Motor neuron (in vitro differentiated cells): ENCODE measurements at places on chromosomes 4 and X. TPM values are rescaled to one million over a fixed set of nuclear protein-coding genes. Genes with fewer than 3 reads are reported as not detected.

Gene ATP8A1
- 31.1 and 38.1 TPM in 2 replicates for total RNA-seq

Gene DUSP21
- 0.69 TPM in 1 of 2 replicates, not detected in the other for total RNA-seq

DNA sequence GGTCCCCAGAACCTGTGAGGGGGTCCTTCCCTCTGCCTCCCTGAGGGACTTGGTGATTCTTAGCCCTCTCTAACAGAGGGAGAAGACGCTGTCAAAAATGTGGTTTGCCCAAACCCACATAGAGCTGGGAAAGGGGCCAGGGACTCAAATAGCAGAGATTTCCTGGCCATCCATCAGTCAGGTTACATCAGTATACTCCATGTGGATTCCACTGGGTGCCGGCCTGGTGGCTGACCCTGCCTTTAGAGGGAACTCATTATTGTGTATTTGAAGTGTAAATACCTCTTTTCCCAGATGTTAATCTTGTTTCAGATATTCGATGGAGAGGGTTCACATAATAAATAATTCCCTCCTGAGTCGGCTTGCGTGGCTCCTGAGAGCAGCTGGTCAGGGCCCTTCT is 130.3 kb downstream of the TBL1X start:
- peak; percentile 60 for ATAC-seq

- ATAC-seq: no peak
These were observed 14.9 kb upstream of the CLDN34 start for GRCh38 chrX:9952300-9952699.
